Endodermal cell (in vitro differentiated cells): ENCODE measurements at places on chromosomes 11 and 22. TPM values are rescaled to one million over a fixed set of nuclear protein-coding genes. Genes with fewer than 3 reads are reported as not detected.

CNIH2 gene
- 3.5 and 5.1 TPM in 2 replicates for total RNA-seq

SOX10 gene
- total RNA-seq: 10.3 to 12.2 TPM (median 11.2 TPM) in 3 replicates

DNA sequence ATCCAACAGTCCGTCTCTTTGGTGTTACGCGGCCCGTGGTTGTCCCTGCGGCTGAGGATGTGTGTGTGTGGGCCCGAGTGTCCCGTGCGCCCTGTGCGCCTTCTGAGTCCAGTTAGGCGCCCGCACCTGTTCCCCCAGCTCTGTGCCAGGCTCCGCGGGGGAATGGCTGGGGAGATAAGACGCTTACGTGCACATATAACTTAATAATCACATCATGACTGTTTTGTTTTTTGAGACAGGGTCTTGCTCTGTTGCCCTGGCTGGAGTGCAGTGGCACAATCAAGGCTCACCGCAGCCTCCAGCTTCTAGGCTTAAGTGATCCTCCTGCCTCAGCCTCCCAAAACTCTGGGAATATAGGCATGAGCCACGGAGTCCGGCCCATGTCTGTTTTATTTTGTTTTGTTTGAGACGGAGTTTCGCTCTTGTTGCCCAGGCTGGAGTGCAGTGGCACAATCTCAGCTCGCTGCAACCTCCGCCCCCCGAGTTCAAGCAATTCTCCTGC, 817 bp downstream of the ARL2 start:
- DNase-seq: no peak

DNA sequence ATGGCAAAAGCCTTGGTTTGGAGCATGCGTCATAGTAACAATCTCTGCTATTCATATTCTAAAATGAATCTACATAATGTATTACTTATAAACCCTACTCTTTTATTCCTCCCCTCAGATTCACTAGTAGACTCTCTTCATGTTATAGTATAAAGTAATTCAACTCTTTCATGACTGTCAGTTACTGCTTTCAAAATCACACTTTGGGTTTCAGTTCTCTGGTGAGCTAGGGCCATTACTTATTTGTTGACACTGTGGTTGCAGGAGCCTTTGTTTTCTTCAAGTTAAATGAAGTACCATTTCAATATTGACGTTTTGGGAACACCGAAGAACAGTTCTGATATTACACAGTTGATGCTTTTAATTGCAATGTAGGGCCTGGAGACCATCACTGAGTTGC, 378.4 kb downstream of the DDX10 start:
- DNase-seq: no peak

- no peak for DNase-seq
Measured at GRCh38 chr11:34333787-34334186, 24.0 kb downstream of the ABTB2 start.

GRCh38 chr22:40367342-40367741, 3.1 kb upstream of the SGSM3 start:
- DNase-seq: no peak

DNA sequence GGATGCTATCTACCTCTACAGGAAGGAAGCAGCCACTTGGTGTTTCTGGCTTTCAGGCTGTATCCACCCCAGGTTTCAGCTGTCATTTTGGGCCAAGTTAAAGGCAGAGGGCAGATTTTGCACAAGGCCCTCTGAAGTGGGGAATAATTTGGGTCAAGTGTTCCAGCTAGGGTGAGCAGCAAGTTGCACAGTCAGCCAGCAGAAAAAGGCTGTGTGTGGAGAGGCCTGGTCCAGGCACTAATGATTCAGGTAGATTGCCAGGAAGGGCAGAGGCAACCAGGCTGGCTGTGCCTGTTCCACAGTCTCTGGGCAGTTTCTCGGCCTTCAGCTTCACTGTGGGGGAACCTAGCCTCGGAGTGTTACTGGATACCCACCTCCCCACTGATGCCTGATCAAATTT, 8.6 kb upstream of the ELF5 start:
- no peak for DNase-seq

DNA sequence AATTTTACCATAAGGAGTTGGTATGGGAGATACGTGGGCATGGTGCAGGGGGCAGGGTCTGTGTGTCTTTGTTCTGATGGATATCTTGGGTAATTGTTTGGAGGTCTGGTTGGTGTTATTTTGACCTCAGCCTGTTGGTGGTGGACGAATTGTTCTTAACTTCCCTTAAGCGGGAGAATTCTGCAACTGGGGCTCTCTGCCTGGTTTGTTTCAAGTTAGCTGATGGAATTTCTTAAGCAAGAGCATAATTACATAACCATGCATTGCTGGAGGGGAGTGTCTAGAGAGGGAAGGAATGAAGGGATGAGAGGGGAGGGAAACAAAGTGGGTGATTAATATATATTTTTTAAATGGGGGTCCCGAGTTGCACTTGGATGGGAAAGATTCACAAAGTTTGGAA, 908.5 kb upstream of the RAG2 start:
- DNase-seq: no peak

DNA sequence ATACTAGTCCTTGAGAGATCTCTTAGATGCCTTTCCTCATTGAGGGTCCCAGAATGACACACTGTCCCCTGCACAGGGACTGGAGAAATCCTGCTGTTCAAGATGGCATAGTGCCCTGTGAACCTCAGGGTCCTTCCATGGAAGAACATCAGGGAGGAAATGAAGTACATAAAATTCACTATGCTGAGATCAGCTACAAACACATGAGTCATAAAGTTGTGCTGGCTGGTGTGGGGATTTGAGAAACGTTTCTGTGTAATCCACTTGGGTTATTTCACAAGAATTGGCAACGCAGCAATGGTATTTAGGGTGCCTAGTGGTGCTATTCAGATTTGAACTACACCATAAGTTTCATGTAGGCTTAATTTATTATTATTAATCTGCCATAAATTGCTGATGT, 174.4 kb downstream of the MAML2 start:
- no peak for DNase-seq

DNA sequence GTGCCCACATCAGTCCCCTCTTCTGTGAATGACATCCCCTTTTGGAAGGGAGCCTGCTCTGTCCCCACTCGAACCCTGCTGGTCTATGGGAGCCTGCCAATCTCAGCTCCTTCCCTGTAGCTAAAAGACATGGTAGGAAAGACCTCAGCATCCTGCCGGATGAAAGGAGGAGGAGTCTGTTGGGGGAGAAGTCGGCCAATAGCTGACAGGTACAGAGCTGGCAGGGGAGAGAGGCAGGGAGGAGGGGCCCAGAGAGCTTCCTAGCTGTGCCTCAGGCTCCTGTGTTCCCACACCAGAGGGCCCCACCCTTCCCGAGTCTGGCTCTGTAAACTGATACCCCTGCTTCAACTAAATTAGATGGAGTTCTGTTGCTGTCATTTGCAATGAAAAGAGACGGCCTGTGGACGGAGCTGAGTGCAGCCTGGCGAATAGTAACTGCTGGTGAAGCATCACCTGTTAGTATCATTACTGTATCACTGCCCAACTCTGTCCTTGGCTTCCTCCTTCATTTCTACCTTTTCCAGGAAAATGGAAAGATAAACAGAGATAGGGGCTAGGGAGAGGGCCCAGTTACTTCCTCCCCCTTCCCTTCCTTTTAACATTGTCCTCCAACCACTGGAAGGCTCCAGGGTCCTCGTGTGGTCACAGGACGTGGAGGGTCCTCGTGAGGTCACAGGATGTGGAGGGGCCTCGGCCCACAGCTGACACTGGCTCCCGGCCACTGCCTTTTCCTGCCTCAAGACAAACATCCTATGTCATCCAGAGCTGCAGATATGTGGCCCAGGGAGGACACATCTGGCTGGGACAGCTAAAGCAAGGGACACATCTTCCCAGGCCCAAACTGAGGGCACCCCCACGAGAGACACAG, 15.1 kb downstream of the FXYD6 start:
- DNase-seq: peak; percentile 93

GRCh38 chr11:37574361-37574760, 976.3 kb upstream of the RAG2 start:
- no peak for DNase-seq
